Amniotic epithelial cell (primary cell): ENCODE measurements at places on chromosomes 1 and 21.

DNA sequence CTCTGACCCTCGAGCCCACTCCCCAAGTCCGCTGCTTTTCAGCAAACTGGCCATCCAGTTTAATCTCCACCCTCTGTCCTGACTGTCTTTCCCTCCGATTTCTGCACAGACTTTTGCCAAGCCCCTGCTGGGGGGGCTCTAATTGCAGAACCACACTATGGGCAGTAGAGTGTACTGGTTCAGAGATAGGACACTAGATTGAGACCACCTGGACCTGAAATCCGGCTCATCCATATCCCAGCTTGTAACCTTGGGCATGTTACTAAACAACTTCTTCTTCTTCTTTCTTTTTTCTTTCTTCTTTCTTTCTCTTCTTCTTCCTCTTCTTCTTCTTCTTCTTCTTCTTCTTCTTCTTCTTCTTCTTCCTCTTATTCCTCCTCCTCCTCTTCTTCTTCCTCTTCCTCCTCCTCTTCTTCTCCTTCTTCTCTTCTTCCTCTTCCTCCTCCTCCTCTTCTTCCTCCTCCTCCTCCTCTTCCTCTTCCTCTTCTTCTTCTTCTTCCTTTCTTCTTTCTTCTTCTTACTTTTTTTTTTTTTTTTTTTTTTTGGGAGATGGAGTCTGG is 7.7 kb downstream of the LRRC71 start:
- DNase-seq: no peak

DNA sequence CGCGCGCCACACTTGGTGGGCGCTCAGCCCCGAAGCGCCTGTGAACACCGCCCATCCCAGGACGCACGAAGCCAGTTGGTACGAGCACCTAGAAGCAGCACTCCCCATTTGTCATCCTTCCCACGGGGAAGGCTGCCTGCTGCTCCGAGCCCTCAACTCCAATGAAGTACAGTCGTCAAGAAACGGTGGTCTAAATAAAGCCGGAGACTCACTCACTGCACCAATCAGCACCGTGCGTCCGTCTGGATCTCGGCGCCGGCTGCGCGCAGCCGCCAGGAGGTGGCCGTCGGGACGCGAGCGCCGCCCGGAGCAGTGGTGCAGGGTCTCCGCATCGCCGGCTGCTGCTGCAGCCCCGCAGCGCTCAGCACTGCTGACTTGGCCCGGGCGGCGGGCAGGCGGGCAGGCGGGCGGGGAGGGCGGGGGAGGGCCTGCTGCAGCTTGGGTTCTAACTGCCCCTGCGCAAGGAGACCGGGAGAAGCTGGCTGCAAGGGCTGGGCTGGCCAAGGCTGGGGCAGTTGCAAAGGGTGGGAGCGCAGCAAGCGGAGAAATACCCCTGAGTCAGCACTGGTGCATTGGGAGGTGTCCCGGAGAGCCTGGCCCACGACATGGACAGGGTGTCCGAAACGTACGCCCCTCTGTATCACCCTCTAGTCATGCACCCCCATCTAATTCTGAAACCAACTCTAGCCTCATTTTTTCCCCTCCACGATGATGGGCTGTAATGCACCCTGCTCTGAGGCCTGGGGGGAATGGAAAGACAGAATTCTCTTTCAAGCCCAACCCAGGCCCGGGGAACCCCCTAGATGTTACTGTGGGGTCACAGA is 35.8 kb upstream of the H6PD start:
- DNase-seq: no peak

DNA sequence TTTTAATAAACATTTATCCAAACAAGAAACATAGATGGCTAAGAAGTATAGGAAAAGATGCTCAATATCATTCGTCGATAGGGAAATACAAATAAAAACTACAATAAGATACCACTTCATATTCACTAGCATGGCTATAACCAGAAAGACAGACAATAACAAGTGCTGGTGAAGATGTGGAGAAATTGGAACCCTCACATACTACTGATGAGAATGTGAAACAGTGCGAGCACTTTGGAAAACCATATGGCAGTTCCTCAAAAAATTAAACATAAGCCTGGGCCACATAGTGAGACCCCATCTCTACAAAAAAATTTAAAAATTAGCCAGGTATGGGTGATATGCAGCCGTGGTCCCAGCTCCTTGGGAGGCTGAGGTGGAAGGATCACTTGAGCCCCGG is 9.1 kb upstream of the TMEM54 start:
- no peak for DNase-seq

DNA sequence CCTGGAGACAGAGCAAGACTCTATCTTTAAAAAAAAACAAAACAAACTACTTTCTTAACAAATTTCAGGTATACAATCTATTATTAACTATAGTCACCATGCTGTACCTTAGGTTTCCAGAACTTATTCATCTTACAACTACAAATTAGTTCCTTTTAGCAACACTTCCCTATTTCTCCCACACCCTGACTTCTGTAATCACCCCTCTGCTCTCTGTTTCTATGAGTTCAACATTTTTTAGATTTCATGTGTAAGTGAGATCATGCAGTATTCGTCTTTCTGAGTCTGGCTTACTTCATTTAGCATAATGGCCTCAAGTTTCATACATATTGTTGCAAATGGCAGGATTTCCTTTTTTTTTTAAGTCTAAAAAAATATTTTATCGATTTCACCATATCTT is 77.9 kb upstream of the LPGAT1 start:
- no peak for DNase-seq

GRCh38 chr1:184193451-184193850 is 141.9 kb downstream of the TSEN15 start:
- no peak for DNase-seq

DNA sequence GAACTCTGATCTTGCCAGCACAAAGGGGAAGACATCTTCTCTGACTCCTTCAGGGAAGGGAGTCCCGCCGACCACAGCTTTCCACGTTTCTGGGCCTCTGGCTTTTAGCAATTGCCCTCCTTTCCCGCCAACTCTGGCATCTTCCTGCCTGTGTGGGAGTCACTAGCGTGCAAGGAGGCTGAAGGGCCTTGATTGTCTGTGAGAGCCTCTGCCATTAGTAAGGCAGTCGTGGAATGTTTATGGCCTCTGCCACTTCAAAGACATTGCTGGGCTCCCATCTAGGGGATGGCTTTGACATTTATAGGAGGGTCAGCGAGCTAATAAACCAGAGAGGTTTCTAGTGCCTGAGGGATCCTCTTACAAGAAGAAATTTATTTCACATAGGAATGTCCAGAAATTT is 14.3 kb upstream of the PROK1 start:
- DNase-seq: peak; percentile 75

DNA sequence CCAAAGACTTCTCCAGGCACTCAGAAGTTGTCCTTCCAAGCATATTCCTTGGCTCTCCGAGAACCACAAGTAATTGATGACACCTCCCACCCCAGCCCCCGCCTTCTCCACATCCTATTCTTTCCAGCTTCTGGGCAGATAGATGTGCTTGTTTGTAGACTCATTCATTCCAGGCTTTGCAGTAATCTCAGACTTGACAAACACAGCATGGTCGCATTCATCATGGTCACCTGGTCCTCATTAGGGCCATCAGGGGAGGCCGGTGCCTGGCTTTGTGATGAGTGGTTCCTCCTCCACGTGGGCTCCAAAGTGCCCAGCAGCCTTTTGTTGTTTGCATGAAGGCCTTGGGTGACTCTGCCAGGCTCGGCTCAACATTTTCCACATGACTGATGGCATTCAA is 28.5 kb upstream of the KCNE2 start:
- DNase-seq: peak; percentile 84

DNA sequence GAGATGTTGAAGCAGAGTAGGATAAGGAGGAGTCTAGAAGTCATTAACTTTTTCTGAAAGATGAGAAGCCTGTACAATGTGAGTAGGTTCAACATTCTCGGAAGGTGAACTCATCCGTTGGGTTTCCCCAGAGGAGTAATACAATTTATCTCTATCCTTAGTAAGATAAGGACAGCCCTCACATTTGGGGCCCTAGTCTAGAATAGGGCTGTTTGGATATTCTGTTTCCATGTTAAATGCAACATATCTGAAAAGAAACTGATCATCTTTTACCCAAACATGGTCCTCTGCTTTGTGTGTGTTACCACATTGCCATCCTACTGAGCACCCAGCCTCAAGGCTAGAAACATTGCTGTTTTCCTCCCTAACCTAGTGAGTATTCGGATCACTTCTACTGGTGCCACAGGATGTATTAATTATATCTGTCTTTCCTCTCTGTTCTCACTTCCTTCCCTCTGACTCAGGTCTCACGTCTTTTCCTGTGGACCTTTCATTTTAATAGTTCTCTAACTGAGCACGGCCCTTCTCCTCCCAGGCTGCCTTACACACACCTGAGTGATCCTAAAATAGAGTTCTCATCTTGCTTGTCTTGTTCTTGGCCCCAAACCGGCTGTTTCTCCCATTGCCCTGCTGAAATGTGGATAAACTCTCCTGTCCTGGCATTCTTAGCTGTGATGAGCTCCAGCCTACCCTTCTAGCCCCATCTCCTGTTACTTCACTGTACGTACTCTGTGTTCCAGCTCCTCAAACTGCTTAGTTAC is 91.7 kb downstream of the CDC14A start:
- DNase-seq: peak; percentile 98

DNA sequence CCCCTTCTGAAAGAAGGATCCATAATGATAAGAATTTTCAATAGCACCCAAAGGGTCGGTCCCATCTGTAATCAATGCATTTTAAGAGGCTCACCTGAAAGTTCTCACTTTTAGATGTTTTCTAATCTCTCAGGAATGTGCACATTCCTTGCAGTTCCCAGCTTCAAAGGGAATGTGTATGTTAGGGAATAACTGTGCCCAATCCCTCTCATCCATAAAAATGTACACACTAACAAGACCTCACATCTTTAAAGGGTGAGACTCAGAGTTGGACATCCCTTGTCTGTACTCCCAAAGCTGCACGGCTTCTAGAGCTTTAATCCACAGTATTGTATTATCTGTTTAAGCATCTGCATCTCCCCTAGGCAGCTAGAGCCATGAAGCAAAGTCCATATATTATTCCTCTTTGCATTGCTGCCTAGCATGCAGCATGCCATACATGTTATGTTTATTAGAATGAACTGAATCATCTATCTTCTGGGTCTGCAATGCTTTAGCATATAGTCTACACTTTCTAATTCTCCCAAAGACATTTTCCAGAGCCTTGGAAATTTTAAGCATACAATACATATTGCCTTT is 9.3 kb upstream of the CCN1 start:
- DNase-seq: no peak

DNA sequence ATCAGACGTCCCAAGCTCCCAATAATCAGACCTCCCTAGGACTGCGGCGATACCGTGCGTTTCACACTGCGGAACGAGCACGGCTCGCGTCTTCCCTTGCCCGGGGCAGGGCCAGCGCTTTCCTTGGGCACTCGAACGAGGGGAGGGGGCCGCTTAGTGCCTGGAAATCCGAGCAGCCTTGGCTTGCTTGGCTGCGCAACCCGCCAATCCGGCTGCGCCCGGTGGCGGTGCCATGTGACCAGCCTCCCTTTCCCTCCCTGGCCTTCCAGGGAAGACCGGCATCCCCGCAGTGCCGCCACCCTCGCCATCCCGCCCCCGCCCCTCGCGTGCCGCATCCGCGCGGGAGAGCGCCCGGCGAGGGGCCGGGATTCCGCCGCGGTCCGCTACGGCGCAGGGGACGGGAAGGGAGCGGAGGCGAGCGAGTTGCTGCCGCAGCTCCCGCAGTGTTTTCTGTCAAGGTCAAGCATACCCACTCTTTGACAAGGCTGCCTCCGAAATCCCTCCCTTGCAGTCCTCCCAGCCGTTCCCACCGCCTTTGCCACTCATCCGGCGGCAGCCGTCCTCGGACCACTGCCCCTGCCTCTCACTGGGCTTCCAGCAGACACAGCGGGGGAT is 8.3 kb upstream of the RNF19B start:
- DNase-seq: peak; percentile 51

DNA sequence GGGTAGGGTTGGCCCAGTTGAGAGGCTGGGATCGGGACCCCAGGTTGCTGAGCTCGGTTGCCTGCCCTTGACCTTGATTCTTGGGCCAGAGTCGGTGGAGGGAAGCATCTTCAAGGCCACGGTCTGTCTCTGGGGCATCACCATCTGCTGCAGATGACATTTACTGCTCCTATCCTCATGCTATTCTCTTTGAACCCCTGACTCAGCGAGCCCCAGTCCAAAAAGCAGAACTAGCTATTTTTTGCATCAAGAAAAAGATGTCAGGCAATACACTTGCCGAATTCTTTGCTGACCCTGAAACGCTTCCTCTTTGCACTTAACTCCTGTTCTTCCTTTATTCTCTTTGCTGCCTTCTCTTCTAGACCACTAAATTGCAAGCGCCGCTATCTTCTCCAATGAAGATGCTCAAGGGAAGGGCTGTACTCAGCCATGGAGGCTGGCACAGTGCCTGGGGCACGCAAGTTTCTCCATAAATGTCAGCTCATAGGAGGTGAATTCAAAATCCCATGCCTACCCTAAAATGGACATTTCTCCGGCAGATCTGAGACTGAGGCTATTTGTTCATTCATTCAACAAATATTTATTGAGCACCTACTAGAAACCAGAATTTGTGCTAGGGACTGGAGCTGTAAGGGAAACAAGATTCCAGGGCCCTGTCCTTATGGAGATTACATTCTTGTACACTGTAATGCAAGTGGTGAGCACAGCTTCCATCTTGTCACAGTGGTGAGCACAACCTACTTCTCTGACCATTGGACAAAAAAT is 20.5 kb upstream of the CAPZB start:
- DNase-seq: no peak

DNA sequence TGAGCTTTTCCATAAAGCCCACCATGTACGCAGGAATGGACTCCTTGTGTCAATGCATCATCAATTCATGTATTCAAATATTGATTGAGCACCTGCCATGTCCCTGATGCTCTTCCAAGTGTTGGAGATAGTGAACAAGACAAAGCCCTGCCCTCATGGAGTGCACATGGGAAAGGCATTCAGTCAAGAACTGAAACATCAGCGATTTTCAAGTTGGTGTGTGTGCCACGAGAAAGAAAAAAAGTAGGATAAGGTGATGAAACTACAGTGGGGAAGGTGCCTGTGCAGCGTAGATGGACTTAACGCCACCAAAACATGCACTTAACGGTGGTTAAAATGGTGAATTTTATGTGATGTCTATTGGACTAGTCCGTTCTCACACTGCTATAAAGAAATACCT is 432.7 kb upstream of the VAMP3 start:
- no peak for DNase-seq

DNA sequence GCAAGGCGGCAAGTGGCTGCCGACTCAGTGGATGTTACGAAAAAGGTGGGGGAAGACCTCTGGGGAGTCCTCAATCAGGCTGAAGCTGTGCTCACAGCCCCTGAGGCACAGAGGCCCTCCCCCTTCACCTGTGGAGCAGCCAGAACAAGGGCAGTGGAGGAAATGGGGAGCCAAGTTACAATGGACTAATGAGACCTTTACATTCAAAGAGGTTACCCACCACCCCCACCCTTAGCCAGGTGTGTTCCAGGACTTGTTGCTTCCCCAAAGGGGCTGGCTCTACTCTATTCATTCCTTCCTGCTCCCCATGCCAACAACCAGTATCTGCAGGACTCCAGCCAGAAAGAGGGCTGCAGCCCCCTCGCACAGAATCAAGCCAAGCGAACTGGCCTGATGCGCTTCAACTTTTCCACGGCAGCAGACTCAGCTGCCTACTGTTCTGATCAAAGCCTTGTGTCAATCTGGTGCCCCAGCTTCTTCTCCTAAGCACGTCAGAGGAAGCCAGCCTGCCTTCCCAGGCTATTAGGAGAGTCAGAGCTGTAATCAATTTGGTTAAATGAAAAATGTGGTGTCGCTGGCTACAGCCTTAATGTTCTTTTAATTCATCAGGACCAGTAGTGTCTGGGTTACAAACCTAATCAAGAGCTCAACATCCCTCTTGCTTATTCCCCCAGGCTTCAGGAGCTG is 1.8 kb upstream of the SYT2 start:
- no peak for DNase-seq
